ENCODE measurements at places on chromosomes 3 and 15. TPM values are rescaled to one million over a fixed set of nuclear protein-coding genes. Genes with fewer than 3 reads are reported as not detected.

Gene LYZL4
- not detected for polyA plus RNA-seq

Gene ACSBG1
- polyA plus RNA-seq: not detected

- DNase-seq: peak; percentile 51
Measured at GRCh38 chr3:10992017-10992942, at the start of gene SLC6A1. Gene SLC6A1, plus strand, starts transcription at chr3:10992748. Its CDS starts 24,464 bp downstream, at chr3:11017212.

DNA sequence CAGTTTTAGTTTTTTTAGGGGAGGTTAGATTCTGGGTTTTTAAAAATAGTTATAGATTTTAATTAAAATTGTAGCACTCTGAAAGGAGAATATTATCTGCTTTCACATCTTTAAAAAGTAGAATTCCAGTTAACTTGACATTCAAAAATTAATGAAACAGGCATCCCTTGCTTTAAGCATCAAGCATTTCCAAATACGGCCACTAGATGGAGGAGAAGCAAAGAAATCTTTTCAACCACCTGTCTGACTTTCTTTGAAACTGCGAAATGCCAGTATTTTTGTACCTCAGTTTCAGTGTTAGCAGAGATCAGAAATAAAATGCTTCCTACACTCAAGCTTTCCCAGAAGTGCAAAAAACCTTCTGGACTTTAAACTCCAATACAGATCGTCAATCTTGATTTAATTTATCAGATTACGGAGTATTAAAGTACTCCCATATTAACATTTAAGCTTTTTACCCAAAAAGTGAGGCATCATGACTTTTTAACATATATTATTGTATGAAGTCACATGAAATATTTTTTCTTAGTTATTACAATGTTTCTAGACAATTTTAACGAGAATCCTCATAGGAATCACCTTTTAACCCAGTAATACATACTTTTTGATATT is 153.3 kb downstream of the P3H2 start:
- peak; percentile 76 for DNase-seq

DNA sequence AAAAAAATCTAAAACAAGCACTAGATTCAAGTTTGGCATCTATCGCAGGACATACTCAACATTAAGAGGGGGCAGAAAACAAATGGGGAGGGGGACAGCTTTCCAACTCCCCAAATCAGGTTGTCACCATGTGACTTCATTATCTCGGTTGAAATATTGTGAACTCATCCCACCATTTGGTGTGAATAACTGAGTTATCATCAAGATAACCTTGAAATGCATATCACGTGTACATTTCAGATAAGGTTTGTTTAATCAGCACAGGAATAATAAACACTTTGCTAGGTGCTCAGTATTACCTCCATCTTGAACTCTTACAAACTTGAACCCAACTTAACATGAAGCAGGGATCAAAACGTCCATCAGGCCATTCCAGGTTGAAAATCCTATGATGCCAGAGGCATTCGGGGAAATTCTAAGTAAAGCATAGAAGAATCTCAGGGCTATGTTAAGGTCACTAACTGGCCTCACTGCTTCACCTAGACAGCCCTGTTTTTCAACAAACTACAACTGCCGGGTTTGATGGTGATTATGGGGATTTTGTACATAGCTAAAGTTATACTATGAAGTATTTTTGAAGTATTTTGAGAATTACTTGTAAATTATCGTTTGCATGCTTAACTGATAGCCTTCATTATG is 3.0 kb upstream of the ARHGAP31 start:
- DNase-seq: no peak
